Effector memory CD4-positive, alpha-beta T cell (primary cell): ENCODE measurements at places on chromosomes 1 and 21.

DNA sequence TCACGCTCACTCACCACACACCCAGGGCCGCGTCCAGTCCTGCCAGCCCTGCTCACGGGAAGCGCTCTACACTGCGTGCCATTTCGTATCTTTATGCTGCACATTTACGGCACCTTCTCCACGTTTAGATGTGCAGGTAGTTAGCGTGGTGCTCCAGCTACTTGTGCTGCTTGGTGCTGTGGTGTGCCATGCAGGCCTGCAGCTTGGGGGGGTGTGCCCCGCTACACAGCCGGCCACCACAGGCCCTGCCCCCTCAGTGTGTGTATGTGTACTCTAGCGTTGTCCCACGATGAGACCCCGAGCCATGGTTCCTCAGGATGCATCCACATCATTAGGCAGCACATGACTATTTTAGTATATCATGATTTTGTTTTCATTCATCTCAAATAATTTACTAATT is 38.3 kb downstream of the SNAP47 start:
- no peak overlapping the region for H3K27ac ChIP-seq
- H3K36me3 ChIP-seq = peaks cover 7% of the 10 kb centered on the region
- H3K27me3 ChIP-seq = no peaks in the 10 kb centered on the region
- no peak overlapping the region for H3K4me3 ChIP-seq
- no peak for DNase-seq

GRCh38 chr1:95041491-95042165 is 31.1 kb downstream of the ALG14 start:
- H3K27me3 ChIP-seq = no peaks in the 10 kb centered on the region
- no peak overlapping the region for H3K27ac ChIP-seq
- H3K36me3 ChIP-seq = no peaks in the 10 kb centered on the region
- H3K4me3 ChIP-seq = no peak overlapping the region
- H3K4me1 ChIP-seq = no peaks in the 10 kb centered on the region
- DNase-seq = no peak

DNA sequence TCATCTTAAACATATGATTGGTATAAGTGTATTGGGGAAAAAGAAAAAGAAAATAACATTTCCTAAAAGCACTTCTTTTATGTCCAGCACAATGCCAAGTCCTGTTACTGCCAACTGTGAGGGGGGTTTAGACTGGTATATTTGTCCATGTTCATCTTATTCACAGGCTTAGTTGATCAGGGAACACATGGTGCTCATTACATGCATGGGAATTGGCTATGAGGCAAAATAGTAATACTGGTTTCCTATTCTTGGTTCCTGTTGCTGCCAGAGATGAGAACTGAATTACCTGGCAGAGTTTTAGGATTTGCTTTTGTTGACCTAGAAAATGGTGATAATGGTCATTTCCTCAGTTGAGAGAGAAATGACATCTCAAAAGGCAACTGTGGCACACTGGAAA is 398.8 kb downstream of the DUSP10 start:
- no peak for DNase-seq
- no peaks in the 10 kb centered on the region for H3K36me3 ChIP-seq
- H3K4me3 ChIP-seq = no peak overlapping the region
- H3K27ac ChIP-seq = no peak overlapping the region

DNA sequence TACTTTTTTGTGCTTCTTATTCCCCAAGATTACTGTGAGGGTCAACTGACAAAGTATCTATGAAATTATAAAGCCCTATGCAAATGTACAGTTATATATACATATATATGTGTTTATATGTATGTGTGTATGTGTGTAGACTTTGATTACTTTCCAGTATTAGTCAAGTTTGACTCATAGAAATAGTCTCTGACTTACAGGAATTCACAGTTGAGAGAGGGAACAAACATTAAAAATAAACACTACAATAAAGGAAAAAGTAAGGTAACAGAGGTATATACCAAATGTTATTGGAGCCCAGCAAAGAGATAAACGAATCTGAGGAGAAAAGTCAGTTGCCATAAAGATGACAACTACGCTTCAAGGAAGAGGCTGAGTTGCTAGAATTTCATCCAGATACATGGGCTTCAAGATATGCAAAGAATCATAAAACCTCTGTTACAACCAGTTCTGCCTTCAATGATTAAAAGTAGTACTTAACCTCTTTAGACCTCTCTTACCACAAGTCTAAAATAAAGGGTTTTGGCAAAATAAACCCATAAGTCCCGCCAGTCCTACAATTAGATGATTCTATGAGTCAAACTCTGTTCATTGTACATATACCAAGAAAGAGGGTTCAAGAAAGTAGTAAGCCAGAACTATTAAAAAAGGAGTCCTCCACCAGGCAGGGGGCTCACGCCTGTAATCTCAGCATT is 7.2 kb downstream of the IFT25 start:
- peaks cover 4% of the 10 kb centered on the region for H3K36me3 ChIP-seq
- no peak for DNase-seq
- H3K27me3 ChIP-seq = no peaks in the 10 kb centered on the region
- no peaks in the 10 kb centered on the region for H3K4me1 ChIP-seq

GRCh38 chr21:34726627-34727337 is 58.0 kb downstream of the CLIC6 start:
- H3K4me3 ChIP-seq = no peak overlapping the region
- H3K4me1 ChIP-seq = no peaks in the 10 kb centered on the region
- H3K36me3 ChIP-seq = no peaks in the 10 kb centered on the region
- no peak for DNase-seq

DNA sequence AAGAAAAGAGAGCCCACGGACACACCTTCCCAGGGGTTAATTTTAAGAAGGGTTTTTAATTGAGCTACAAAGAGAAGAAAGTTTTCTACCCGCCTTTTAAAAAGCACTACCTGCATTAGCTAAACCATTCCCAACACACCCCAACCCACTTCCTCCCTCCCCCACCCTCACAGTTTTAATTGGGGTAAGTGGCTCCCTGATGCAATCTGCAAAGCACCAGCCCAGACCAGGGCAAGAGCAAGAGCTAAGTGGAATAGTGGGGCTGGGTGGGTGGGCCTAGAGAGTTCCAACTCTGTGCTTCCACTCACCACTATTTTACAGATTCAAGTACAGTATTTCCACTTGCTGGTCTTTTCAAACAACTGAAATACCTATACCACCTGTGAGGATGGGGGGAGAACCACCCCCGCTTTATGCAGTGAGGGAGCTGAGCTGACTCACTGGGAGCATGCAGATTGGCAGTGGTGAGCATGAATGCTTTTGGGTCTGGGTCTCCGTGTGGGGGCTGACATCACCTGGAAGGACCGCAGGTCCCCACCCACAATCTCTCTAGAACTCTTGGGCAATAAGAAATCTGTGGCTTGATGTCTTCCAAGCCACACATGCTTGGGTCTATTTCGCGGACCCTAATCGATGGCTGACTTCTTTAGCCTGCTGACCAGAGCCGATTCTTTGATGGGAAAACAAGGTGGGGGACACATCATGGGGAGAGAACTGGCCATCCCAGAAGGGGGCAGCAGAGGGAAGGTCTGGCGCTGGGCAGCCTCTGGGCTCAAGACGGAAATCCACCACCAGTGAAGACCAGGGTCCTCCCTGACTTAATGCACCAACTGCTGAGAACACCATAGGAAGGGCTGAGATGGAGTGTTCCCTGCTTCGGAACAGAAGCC is 95.5 kb downstream of the SSBP3 start:
- peaks cover 20% of the 10 kb centered on the region for H3K4me1 ChIP-seq
- no peaks in the 10 kb centered on the region for H3K36me3 ChIP-seq
- no peak for DNase-seq

DNA sequence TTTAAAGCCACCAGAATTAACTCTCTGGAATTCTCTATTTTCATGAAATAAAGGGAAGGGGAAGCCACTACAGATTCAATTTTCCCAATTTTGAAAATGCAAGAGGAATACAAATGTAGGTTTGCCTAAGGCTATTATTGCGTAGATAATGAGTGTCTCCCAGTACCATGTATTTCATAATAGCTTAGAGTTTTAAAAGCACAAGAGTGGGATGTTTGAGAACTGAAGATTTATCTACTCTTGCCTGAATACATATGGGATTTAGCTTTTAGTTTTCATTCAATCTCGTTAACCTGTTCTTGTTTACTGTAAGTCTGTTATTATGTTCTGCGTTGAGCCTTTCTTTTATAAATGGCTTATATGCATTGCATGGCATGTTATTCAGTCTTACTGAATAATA is 795.1 kb downstream of the BRINP3 start:
- no peak overlapping the region for H3K4me3 ChIP-seq
- H3K27me3 ChIP-seq = no peaks in the 10 kb centered on the region
- no peaks in the 10 kb centered on the region for H3K4me1 ChIP-seq

- H3K4me3 ChIP-seq = no peak overlapping the region
- H3K27ac ChIP-seq = no peak overlapping the region
- no peaks in the 10 kb centered on the region for H3K4me1 ChIP-seq
- H3K27me3 ChIP-seq = no peaks in the 10 kb centered on the region
- no peaks in the 10 kb centered on the region for H3K36me3 ChIP-seq
Measured at GRCh38 chr1:17682400-17682799, 72.7 kb upstream of the ACTL8 start.
